ENCODE measurements at places on chromosomes 1 and 21.

DNA sequence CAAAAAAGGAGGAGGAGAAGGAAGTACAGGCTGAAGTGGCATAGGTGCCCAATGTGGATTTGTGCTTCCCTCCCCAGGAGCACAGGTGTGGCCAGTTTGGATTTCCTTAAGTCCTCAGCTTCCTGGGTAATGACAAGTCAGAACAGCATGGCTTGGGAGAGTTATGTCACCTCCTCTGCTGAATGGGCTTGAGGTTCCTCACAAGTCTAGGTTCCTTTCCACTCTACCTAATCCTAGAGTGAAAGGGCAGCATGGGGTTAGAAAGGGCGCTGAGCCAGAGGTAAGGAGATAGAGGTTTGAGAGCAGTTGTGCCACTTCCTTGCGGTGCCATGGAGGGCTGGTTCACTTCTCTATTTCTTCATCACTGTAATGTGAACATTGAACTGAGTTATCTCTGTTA is 35.5 kb upstream of the IL20 start:
- no peak for DNase-seq

GRCh38 chr1:65278376-65279069 is 30.8 kb upstream of the DNAJC6 start:
- no peak for DNase-seq

GRCh38 chr1:42786097-42786496 is 1.3 kb downstream of the TMEM269 start:
- no peak for DNase-seq

DNA sequence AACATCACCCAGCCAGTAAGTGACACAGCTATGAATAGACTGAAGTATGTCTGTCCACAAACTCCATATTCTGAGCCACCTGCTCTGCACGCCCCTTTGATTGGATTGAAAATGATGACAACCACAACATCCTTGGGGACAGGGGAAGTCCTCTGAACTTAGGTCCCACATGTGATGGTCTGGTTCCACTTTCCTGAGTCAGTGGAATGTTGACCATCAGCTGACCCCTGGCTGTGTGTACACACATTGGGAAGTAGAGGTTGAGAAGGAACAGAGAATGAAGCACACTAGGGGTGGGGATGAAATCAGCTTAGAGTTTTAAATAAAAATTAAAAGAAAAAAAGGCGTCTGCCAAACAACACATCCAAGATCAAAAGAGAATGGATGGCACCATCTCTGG is 8.0 kb upstream of the DISP3 start:
- DNase-seq = no peak

GRCh38 chr1:34268311-34268954 is 91.7 kb downstream of the C1orf94 start:
- DNase-seq = no peak

DNA sequence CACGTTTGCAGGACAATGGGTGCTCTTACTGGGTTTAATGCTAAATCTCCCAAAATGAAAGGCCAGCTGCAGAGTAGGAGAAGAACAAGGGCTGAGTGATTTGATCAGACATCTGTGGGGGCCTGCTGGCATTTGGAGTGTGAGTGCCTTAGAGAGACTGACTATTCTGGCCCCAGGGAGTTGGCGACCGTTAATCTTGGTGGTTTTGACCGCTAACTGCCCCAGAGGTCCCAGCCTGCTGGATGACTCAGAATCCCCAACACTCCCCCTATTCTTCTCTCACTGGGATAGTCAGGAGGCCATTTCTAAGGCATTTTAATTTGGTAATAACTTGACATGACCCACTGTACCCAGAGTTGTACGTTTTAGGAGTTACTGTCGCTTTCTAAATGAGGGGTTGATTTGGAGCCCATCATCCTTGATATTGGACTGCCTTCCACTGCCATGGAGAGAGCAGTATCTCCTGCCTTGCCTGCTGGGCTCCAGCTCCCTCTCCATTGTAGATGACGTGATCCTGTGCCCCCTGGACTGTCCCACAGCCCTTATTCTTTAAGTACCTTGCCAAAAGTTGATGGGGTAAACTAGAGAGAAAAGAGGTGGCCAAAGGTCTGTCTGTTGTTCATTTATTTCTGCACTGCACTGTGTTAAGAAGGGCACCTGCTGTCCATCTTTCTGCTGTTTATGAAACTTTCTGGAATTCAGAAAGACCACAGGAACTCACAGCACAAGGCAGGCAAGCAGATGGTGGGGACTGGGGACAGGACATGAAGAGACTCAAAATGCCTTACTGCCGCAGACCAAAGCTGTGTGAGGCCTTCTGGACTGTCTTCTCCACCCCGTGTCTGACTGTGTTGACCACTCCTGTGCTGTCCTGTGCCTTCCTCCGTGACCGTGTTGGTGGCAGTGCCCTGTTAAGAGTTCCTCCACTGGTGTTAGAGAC is 98.2 kb upstream of the ARTN start:
- no peak for DNase-seq

GRCh38 chr1:81974222-81974841 is 173.6 kb downstream of the ADGRL2 start:
- no peak for DNase-seq

DNA sequence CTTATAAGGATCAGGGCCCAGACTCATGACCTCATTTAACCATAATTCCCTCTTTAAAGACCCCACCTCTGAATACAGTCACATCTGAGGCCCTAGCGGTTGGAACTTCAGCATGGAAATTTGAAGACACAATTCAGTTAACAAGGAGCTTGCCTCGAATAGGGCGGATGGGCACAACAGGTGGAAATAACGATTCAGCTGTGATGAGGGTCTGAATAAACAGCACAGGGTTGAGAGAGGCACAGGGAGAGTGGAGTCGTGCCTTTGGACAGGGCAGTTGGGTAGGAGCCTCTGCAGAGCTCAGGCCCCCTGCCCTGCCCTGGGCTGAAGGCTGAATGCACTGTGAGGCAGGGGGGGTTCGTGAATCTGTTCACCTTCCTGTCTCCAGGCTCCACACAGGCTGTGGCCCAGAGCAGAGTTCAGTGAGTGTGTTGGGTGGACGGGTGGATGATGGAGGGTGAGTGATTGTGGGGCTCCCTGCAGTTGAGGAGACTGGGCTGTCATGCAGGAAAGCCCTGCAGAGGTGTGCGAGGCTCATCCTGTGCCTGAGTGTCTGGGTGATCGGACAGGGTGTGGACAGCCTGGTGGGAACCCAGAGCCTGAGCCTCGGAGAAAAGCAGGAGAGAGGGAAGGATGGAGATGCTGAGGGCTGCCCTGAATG is 243.1 kb downstream of the FOXD2 start:
- DNase-seq = no peak

GRCh38 chr1:205477759-205478247 is 22.0 kb upstream of the BLACAT1 start:
- no peak for DNase-seq

DNA sequence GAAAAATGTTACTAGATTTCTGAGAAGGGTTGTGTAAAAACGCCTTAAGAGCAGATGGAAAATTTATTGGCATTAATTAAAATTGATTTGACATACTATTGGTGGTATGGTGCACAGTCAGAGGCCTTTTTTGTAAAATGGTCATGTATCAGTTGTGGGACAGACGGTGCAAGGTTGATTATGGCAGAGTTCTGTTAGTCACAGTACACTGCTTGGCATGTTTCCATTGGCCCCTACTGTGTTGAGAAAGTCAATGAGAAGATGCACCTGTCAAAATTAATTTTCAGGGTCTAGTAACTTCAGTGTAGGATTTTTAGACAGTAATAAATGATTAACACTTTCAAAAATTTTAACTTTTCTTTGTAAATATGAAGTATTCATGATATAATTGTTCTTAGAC is 4.4 kb downstream of the B3GALT2 start:
- DNase-seq = no peak

DNA sequence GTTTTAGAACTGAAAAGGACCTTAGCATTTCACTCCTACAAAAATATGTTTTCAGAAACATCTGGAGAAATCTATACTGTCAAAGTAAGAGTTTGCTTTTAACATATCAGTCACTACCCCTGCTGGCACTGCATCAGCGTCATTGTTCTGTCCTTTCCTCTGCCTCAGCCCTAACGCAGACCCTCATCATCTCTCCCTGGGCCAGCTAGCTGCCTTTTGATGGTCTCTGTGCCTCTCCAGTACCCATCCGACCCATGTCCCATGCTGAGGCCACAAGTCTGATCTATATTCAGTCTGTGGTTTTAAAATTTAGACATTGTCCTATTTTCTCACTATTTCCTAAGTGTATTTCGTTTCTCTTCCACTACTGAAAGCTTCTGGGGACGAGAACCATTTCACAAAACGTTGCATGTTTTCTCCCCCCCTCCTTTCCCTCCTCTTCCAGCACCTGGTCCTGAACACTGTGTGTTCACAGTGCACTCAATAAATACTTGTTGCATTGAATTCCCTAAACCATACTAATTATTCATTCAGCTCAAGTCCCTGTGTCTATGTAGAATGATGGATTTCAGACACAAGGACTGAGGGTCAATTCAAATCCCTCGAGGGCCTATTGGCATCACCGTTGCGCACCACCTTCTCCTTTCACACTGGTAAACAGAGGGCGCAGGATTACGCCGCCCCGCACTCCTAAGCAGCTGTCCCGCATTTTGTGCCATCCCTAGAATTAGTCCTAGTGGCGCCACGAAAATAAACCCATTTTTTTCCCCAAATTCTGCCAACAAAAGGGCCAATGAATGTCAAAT is 53.4 kb downstream of the CD2 start:
- DNase-seq = no peak

DNA sequence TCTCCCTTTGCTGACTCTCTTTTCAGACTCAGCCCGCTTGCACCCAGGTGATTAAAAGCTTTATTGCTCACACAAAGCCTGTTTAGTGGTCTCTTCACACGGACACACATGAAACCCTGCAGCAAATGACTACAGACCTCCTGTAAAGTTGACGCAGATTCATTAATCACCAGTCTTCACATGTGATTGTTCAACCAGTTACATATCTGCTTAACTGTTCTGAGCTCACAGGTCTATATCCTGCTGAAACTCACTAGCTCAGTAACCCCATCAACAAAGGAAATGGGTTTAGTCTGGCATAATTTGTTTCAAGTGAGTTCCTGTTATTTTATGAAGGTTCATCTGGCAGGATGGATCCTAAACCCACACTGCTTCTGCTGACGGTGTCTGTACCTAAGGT is 68.4 kb upstream of the GJA8 start:
- no peak for DNase-seq

Data from stimulated activated CD8-positive, alpha-beta memory T cell treated with anti-CD3 and anti-CD28 coated beads, Interleukin-12 subunit alpha, Interleukin-12 subunit beta, amount 100 ng/mL, for 4 hours (primary cell).